ENCODE measurements at places on chromosomes 7 and 10. TPM values are rescaled to one million over a fixed set of nuclear protein-coding genes. Genes with fewer than 3 reads are reported as not detected.

The RAPGEF5 gene
- total RNA-seq, result 13.3 TPM

- peaks cover 6% of the 10 kb centered on the region for H3K27me3 ChIP-seq
- H3K36me3 ChIP-seq, result peaks cover 6% of the 10 kb centered on the region
- peak overlapping the region; percentile 79 for H3K4me3 ChIP-seq
- DNase-seq, result peak; percentile 62
- peaks cover 6% of the 10 kb centered on the region for H3K4me1 ChIP-seq
Measured at GRCh38 chr7:151018421-151019129, 5.7 kb downstream of the ATG9B start.

DNA sequence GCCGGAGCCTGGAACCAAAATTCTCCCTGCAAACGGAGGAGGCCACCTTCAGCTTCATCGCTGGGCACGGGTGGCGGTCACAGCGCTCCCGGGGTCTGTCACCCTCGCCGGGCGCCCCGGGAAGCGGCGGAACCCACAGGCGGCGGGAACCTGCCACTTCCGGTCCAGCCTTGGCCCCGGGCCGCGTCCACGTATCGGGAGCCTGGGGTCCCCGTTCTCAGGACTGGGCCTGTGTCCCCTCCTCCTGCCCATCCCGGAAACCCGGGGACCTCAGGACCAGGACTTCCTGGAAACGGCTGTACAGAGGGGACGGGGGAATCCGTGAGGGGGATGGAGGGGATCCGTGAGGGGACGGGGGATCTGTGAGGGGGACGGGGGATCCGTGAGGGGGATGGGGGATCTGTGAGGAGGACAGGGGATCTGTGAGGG, 25.4 kb downstream of the PDGFA start:
- no peaks in the 10 kb centered on the region for H3K4me1 ChIP-seq
- H3K27ac ChIP-seq, result no peak overlapping the region
- H3K36me3 ChIP-seq, result peaks cover 23% of the 10 kb centered on the region
- no peak overlapping the region for H3K4me3 ChIP-seq
- no peak for DNase-seq

- no peak overlapping the region for H3K4me3 ChIP-seq
- no peaks in the 10 kb centered on the region for H3K27me3 ChIP-seq
- H3K27ac ChIP-seq, result no peak overlapping the region
- DNase-seq, result no peak
Measured at GRCh38 chr10:77667426-77668324, 30.1 kb upstream of the KCNMA1 start.

The SLC26A3 gene
- not detected for total RNA-seq

- no peak for DNase-seq
- no peak overlapping the region for H3K4me3 ChIP-seq
- H3K36me3 ChIP-seq, result peaks cover 9% of the 10 kb centered on the region
- H3K4me1 ChIP-seq, result no peaks in the 10 kb centered on the region
Measured at GRCh38 chr7:122831436-122831835, 54.8 kb downstream of the CADPS2 start.

GRCh38 chr10:99233689-99234037, 2.0 kb downstream of the HPSE2 start:
- no peaks in the 10 kb centered on the region for H3K4me1 ChIP-seq
- no peak overlapping the region for H3K27ac ChIP-seq
- H3K4me3 ChIP-seq, result peak overlapping the region; percentile 76
- DNase-seq, result no peak
- peaks cover 54% of the 10 kb centered on the region for H3K27me3 ChIP-seq

GRCh38 chr10:1204434-1205326, 148.5 kb downstream of the WDR37 start:
- no peaks in the 10 kb centered on the region for H3K4me1 ChIP-seq
- no peak overlapping the region for H3K27ac ChIP-seq
- peak; percentile 21 for DNase-seq
- no peak overlapping the region for H3K4me3 ChIP-seq
- no peaks in the 10 kb centered on the region for H3K36me3 ChIP-seq

GRCh38 chr7:12397671-12398070, 6.0 kb downstream of the VWDE start:
- DNase-seq, result no peak
- no peaks in the 10 kb centered on the region for H3K27me3 ChIP-seq
- H3K4me1 ChIP-seq, result no peaks in the 10 kb centered on the region

The CASD1 gene
- 19.4 TPM for total RNA-seq

Data from H9 (cell line).